Muscle of back (tissue), 13 donors: ENCODE measurements at places on chromosomes 12 and 14. TPM values are rescaled to one million over a fixed set of nuclear protein-coding genes. Genes with fewer than 3 reads are reported as not detected.

GRCh38 chr12:111158992-111159391, 209.9 kb downstream of the PHETA1 start:
- no peak for DNase-seq

DNA sequence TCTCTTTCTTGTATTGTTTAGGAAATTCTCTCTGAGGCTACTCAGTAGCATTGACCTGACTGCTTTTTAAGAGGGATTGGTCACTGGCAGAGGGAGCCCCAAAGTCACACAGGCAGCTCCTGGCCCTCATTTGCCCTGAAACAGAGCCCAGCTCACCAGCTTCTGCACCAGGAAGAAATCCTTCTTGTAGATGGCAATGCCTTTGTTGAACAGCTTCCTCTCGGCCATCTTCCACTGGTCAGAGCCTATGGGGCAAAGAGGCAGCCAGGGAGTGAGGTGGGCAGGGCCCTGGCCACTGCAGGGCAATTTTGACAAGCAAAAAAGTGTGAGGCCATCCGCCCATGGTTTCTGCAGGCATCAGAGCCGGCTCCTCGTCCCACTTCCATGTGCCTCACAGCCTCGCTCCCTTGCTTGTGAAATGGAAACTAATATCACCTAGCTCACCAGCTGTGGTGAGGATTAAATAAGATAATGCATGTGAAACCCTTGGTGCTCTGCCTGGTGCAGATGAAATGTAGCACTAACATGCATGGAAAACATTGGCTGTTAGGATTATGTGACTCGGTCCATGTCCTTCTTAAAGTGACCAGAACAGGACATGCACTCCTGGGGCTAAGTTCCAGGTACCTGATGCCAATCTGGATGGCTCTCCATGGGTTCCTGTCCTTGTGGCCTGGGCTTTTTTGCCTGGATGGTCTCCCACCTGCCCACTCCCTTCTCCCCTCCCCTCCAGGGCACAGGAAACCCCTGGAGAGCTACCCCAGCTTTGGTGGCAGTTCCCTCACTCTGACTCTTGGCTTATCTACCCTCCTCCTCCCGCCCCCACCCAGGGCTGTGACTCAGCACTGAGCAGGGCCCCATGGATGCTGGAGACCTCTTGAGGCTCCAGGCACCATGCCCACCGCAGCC, 11.2 kb upstream of the PNMA1 start:
- no peak for DNase-seq

DNA sequence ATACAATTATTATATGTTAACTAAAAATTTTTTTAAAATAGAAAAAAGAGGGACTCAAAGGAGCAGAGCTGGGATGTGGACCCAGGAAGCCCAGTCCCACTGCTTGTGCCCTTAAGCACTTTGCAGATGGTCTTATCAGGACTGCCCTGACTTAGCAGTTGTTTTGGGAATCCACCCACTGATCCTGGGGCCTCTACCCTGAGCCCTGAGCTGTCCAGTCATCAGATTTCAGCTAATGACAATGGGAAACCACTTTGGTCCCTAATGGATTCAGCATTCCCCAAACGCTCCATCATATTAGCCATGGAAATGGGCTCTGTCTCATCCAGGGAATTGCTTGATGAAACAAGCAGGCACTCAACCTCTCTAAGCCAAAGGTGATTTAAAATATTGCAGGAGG, 22.5 kb upstream of the WSCD2 start:
- no peak for DNase-seq

- no peak for DNase-seq
Measured at GRCh38 chr12:69435644-69436043, 34.5 kb upstream of the FRS2 start.

DNA sequence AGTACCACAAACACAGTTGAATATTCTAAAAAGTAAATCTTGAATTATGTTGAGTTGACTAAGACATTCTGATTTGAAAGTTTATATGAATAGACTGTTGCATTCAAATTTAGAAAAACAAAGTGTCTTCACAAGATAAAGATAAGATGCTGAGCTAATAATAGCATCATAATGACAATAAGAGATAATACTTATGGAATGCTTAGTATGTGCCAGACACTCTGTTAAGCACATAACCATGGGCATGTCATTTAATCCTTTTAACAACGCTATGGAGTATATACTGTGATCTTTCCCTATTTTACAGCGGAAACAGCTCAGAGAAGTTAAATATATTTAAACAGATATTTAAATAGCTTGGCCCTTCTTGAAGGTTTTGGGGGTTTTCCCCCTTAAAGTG, 163.4 kb downstream of the SRGAP1 start:
- no peak for DNase-seq

Gene HVCN1
- polyA plus RNA-seq: 5.8 TPM

DNA sequence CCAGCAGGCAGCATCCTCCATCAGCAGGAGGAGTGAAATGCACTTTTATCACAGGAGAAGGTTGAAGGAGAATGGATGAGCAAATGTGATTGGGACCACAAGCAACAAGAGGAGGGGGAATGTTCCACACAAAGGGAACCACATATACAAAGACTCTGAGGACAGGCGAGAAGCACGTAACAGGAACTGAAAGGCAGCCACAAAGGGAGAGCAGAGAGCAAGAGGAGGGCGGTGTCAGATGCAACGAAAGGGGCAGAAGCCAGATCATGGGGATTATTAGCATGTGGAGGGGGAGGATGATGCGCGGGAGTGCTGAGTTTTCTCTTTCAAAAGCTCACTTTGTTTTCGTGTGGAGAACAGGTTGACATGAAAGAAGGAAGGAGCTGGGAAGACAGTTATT, 241.1 kb downstream of the SPTSSA start:
- DNase-seq: no peak

GRCh38 chr12:69698769-69699540, at the start of gene BEST3:
Gene BEST3 (minus strand): TSS chr12:69699303. CDS start chr12:69697798, 1,505 bp downstream.
- peak; percentile 34 for DNase-seq

DNA sequence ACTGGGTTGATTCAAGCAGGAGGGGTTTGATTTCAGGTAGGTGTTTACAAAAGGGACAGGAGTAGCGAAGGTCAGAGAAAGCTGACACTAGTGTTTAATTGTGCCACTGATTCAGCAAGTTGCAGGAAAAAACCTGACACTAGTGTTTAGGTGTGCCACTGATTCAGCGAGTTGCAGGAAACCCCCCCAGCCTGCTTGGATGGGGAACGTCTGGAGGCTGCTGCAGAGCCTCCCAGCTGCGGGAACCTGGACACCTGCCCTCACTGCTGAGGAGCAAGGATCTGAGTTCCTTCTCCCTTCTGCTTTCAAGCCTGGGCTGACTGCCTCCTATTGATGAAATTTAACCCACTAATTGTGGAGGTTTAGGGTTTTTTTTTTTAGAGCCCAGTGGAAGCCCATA, 84.2 kb downstream of the AVPR1A start:
- DNase-seq: no peak

Gene IL22
- not detected for polyA plus RNA-seq

- DNase-seq: peak; percentile 27
Measured at GRCh38 chr12:10641735-10642500, 28.5 kb upstream of the MAGOHB start.

Gene IL31
- polyA plus RNA-seq: not detected

- no peak for DNase-seq
Measured at GRCh38 chr12:43361031-43361710, 190.8 kb downstream of the ADAMTS20 start.

Gene SLC5A8
- polyA plus RNA-seq: not detected

DNA sequence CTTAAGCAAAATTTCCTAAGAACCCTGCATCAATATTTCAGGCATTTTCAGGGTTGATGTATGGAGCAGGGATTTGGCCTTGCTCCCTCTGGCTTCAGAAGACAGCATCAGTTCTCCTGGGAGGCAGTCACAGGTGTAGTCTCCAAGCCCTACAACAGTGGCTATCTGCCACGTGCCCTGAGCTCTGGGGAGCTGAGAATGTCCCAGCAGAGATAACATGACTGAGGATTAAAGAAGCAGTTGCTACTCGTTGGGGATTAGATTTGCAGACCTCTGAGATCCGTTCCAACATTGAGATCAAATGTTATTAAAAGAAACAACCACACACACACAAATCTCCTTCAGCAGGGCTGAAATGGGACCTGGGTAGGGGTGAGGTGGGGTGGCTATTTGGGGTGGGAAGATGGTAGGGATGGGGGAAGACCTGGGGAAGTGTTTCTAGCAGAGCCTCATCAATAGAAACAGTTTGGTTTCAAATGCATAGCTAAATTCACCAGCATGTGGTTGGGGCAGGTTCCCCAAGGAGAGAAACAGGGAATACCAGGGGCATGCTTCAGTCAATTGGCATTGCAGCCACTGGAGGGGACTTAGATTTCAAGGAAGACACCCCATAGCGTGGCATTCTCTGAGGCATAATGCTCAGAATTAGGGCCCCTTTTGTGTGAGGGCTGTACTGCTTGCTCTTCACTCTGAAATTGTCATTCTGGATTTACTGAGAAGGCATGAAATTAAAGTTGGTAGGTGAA, 15.2 kb upstream of the FAM234B start:
- DNase-seq: no peak

DNA sequence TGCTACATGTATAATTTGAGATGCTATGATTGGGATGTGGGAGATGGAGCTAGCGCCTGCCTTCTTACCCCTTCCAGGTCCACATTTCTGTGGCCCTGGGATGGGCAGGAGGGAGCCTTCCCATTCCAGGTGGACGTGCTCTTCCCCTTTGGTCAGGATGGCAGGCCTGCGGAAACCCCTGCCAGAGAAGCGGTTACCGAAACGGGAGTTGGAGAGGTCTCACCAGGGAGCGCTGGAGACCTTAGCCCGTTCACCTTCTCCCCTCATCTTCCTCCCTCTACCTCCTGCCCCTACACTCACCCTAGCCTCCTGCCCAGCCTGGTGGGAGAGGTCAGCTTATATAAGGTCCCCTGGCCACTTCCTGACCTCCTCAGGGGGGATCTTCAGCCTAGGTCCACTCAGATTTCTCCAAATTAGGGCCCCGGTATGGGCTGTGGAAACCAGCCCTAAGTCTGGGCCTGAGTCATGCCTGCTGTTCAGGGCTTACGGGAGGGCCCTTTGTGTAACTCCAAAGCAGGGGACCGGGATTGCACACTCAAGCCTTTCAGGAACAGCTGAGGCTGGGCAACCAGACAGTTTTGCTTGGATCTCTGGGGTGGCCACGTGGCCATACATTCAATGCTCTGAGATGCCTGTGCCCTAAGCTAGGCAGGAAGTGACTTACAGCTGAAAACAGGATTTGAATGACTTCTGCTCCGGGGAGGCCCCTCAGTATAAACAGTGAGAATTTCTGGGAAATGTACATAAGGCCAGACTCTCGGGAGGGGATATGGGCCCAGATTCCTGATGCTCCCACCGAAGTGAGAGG, 10.2 kb upstream of the MEG3 start:
- peak; percentile 50 for DNase-seq

- DNase-seq: no peak
Measured at GRCh38 chr14:95215094-95215725, 57.9 kb upstream of the DICER1 start.

DNA sequence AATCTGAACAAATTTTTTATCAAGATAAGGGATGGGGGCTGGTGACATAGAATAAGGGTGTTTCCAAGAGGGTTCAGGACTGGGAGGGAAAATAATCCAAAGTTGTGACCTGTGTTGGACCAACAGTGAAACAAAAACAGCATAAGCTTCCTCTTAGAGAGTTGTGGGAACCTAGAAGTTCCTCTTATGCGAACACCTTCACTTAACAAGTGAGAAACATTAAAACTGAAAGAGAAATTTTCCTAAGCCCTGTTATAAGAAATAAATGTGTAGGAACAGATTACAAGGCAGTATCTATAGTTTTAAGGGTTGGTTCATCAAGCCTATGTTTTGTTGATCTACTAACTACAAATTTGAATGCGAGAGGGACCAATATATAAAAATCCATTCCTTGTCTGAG, 58.4 kb downstream of the LLPH start:
- DNase-seq: no peak

- no peak for DNase-seq
Measured at GRCh38 chr12:114976372-114976771, 292.4 kb upstream of the TBX3 start.

GRCh38 chr12:28463396-28463795, 273.1 kb downstream of the CCDC91 start:
- DNase-seq: no peak

Gene SCNN1A
- polyA plus RNA-seq: not detected

DNA sequence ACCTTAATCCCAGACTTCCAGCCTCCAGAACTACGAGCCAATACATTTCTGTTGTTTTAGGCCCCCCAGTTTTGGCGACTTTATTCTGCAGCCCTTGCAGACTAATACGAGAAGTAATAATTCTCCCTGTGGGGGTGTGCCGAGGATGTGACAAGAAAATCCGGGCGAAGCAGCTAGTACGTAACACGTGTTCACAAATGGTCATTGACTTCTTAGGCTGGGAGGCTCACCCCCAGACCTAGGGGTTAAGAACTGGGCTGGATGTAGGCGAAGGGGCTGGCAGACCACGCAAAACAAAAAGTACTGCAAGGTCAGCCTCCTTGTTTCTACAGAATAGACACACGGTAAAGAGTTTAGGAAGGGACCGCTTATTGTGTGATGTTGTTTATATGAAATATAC, 69.8 kb upstream of the ESRRB start:
- no peak for DNase-seq

DNA sequence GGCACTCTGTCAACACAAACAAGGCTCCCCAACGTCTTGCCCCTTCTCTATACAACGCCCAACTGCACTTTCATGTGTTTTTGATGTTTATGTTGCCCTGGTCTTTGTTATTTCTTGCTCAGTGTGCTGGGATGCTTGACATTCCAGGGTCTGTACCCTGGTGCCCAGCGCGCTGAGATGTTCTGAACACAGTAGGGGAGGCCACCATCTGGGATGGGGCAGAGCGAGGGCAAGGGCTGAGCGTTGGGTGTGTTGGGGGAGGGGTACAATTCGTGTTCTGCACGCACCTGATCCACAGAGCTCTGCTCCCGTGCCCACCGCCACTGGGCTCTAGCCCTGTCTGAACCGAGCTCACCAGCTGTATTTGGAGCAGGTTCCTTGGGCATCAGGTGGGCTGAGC, 52.9 kb downstream of the ISCA2 start:
- DNase-seq: no peak

DNA sequence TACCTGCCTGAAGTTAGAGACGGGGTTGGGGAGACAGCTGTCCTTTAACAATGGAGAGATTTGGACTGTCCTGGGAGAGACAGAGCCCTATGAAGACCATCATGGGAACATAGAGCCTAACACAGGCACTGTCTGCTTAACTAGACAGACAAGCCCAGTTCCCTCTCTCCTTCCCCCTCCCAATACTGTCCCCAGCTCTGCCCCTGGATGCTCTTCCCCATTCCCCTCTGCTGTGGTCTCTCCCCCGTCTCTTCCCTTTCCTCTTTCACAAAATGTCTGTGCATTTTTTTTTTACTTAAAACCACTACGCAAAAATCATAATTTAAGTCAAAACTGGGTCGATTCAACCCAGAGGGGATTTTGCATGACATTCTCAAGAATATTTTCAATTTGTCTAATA, 232.9 kb downstream of the CHST11 start:
- no peak for DNase-seq

DNA sequence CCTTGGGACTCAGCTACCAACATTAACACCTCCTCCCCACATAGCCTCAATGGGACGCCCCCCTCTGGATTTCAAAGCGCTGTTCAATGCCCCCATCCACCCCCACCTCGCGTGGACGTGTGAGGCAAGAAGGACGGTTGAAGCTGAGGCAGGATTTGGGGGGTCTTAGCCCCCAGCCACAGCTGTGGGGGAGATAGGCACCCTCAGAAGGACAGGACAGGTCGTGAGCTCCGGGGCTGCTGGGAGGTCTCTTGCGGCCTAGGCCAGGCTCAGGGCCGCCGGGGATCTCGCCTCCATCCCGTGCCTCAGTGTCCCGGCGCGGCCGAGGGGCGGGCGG, 8.3 kb upstream of the SP7 start:
- no peak for DNase-seq

- DNase-seq: no peak
Measured at GRCh38 chr12:111789779-111790178, 23.0 kb downstream of the ALDH2 start.
